ENCODE measurements at places on chromosomes 1 and 21. TPM values are rescaled to one million over a fixed set of nuclear protein-coding genes. Genes with fewer than 3 reads are reported as not detected.

- peak overlapping the region; percentile 64 for H3K27ac ChIP-seq
- DNase-seq = no peak
- peaks cover 43% of the 10 kb centered on the region for H3K4me1 ChIP-seq
- 0 out of 2 replicates have a peak, but pooled peaks cover 3% of the 10 kb centered on the region for H3K36me3 ChIP-seq
- H3K27me3 ChIP-seq = no peaks in the 10 kb centered on the region
- no peak overlapping the region for H3K4me3 ChIP-seq
These were observed 137.9 kb downstream of the SLC45A1 start for GRCh38 chr1:8455700-8456307.

- H3K4me1 ChIP-seq = peaks cover 7% of the 10 kb centered on the region
- no peak overlapping the region for H3K4me3 ChIP-seq
- H3K27ac ChIP-seq = no peak overlapping the region
- DNase-seq = no peak
- no peaks in the 10 kb centered on the region for H3K36me3 ChIP-seq
These were observed 52.5 kb downstream of the SELENOF start for GRCh38 chr1:86861424-86861823.

DNA sequence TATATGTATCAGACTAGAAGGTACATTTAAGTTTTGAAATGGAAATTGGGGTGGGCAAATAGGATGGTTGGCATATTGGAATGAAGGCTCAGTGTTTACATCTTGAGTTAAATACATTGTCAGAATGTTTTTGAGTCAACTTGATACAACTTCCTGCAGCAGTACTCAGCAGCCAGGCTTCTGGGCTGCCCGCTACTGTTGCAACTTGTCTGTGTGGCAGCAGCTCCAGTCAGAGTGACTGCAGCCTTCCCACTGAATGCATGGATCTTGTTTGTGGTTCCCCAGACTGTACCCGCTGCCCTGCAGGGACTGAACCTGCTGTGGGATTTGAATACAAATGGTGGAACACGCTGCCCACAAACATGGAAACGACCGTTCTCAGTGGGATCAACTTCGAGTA is 24.9 kb upstream of the SARS1 start:
- H3K36me3 ChIP-seq = no peaks in the 10 kb centered on the region
- no peak for DNase-seq

The ADAMTSL4 gene
- total RNA-seq = 14.1 TPM

The AMY1A gene
- not detected for total RNA-seq

DNA sequence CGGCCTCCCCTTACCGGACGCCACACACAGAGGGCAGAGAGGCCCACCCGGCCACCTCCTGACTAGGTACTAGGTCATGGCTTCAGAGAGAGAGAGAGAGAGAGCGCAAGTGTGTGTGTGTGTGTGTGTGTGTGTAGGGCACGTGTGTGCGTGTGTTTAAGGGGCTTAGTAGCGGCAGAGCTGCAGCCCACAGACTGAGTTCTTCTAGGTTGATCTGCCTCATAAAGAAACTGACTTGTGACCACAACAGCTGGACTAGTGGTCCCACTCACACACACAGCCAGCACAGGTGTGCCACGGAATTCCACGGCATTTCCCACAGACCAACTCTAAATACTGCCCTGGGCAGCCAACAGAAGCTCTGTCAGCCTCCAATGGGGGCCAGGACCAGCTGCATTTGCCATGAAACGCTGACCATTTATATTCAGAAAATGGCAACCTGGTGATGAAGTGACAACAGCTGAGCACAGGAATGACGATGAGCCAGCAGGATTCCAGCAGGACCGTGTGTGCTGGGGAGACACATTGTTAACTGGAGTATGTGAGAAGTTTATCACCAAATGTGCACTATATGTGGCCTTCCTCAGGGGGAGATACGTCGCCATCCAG is 38.8 kb upstream of the GPR153 start:
- H3K27me3 ChIP-seq = no peaks in the 10 kb centered on the region
- no peaks in the 10 kb centered on the region for H3K4me1 ChIP-seq
- H3K36me3 ChIP-seq = peaks cover 11% of the 10 kb centered on the region

- H3K27me3 ChIP-seq = no peaks in the 10 kb centered on the region
- H3K27ac ChIP-seq = peak overlapping the region; percentile 73
- DNase-seq = no peak
- H3K4me3 ChIP-seq = no peak overlapping the region
These were observed 12.5 kb downstream of the CHML start for GRCh38 chr1:241627453-241628259.

The LRRN2 gene
- 3.4 TPM for total RNA-seq

The FAM177B gene
- total RNA-seq = not detected

DNA sequence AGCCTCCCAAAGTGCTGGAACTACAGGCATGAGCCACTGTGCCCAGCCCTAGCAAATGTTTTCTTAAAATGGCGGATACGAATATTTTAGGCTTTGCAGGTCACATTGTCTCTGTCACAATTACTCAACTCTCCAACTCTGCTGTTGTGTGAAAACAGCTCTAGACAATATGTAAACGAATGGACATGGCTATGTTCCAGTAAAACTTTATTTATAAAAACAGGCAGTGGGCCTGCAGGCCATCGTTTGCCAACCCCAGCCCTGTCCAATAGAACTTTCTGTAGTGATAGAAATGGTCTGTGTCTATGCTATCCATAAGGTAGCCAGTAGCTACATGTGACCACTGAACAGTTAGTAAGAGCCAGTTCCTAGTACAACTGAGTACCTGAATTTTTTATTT is 4.3 kb upstream of the FBXO6 start:
- no peaks in the 10 kb centered on the region for H3K27me3 ChIP-seq
- peaks cover 51% of the 10 kb centered on the region for H3K36me3 ChIP-seq
- peaks cover 9% of the 10 kb centered on the region for H3K4me1 ChIP-seq
- no peak for DNase-seq
- no peak overlapping the region for H3K27ac ChIP-seq
- no peak overlapping the region for H3K4me3 ChIP-seq

The LEFTY1 gene
- 47.0 TPM for total RNA-seq

Data from WTC11 (cell line).